CD4-positive, alpha-beta T cell treated with Interleukin-15 for 1 hour (primary cell): ENCODE measurements at places on chromosomes 7 and 10.
A peak's percentile ranks its signal among the peaks of the same experiment; 100 is the strongest.

GRCh38 chr10:132987671-132988571 is 45.6 kb upstream of the CFAP46 start:
- DNase-seq = no peak

DNA sequence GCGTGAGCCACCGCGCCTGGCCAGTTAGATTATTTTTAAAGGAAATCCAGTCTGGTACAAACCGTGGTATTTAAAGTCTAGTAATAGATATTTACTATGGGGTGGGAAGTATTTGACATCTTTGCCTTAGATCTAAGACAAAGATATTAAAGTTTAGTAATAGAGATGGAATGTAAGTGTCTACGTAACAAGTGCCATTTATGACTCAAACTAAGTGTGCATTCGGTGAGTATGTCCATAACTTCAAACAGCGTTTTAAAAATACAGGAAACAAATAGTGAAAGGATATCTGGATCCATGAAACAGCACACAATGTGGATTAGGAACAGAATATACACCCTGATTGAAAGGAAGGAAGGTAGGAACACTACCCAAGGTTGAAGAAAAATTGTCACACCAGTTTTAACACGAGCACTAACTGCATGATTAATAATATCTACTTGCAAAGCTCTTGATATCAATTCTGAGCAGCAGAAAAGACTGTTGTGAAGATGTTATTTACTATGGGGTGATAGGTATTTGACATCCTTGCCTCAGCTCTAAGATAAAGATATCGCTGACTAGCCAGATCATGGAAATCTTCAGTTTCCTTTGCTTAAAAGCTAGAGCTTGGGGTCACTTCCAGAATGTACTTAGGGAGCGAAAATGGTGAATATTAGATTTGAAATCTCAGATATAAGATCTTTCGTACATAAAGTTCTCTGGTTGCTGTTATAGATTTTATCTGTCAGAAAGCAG is 48.7 kb downstream of the EPC1 start:
- no peak for DNase-seq

GRCh38 chr10:61439058-61439609 is 14.0 kb downstream of the TMEM26 start:
- no peak for DNase-seq

- no peak for DNase-seq
Observed at GRCh38 chr10:32204606-32205005, 142.4 kb downstream of the EPC1 start.

DNA sequence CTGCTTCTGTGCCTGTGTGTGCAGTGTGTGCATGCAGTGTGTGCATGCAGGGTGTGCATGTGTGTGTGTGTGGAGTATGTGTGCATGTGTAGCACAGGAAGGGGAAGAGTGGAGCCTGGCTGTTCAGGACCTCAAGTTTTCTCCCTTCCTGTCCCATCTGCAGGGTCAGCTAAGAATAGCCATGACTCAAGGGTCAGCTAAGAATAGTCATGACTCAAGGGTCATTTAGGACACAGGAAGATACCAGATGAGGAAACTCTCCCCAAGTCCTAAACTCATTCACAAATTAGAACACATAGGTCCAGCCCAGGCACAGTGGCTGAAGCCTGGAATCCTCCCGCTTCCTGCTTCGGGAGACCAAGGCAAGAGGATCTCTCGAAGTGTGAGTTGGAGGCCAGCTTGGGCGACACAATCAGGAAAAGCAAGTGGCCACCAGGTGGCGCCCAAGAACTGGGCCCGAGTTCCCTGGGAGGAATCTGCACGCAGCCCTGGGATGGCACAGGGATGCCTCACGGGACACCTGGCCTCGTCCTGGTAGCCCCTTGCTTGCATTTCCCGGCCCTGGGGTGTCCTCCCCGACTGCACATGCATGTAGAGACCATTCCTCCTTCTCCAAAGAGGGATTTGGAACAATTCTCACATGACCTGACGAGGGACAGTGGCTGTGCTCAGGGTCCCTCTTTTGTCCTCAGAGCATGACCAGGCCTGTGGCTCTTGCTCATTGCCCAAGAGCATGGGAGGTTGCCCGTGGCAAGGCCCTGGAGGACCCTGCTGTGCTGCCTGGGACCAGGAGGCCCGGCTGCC is 21.4 kb upstream of the VOPP1 start:
- peak; percentile 49 for DNase-seq

- no peak for DNase-seq
Observed at GRCh38 chr7:27808626-27809025, 68.7 kb downstream of the TAX1BP1 start.

GRCh38 chr10:87598700-87599099 is 61.0 kb upstream of the PAPSS2 start:
- DNase-seq = no peak

DNA sequence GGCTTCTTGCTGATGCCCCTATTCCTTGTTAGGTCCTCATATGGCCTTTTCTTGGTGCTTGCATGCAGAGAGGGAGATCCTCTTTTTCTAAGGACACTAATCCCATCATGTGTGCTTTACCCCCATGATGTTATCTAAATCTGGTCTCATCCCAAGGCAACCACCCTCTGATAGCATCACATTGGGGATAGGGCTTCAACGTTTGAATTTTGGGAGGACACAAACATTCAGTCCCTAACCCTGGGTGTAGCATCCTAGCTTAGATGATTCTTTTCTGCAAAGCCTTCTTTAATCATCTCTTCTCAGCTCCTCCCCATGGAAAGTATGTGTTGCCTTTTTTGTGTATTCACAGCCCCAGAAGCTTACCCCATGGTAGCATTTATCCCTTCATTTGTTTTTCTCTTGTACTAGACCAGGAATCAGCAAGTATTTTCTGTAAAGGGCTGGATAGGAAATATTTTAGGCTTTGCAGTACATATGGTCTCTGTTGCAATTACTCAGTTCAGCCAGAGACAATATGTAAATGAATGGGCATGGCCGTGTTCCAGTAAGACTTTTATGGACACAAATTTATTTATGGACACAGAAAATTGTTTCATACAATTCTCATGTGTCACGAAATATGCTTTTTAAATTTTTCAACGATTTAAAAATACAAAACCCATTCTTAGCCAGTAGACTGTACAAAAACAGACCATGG is 101.5 kb upstream of the CSTF2T start:
- no peak for DNase-seq

DNA sequence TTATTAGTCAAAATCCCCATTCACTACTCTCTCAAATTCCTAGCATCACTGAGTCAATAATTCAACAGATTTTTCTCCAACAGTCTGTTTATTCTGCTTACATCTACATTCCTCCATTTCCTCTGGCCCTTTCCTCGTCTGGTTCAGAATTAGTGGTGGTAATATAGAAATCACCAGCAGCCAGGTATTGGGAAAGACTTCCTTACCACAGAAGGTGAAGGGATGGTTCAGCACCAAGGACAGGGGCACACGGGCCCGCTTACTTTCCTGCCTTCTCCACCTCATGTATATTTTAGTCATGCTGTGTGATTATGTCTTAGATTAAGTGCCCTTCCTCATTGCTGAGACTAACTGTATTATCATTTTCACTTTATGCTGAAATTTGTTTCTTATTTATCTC is 70.4 kb upstream of the APBB1IP start:
- DNase-seq = no peak

GRCh38 chr7:20340839-20341238 is 10.1 kb downstream of the ITGB8 start:
- no peak for DNase-seq

DNA sequence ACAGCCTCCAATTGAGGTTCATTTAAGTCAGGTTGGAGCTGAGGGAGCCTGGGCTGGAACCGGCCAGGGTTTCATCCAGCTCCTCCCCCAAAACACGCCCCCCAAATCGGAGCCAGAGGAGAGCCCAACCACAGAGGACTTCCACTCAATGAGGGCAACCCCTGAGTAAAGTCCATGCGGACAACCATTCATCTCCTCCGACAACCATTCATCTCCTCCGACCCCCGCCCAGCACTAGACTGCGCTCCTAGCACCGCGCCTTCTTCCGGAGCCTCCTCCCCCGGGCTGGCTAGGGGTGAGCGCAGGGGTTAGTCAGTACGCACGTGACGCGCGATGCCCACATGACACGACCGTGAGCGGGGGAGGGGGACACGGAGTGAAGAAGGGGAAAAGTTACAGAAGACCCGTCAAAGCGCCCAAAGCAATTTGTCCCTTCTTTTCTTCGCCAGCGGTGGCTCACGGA is 1.4 kb downstream of the MAGI2 start:
- no peak for DNase-seq

DNA sequence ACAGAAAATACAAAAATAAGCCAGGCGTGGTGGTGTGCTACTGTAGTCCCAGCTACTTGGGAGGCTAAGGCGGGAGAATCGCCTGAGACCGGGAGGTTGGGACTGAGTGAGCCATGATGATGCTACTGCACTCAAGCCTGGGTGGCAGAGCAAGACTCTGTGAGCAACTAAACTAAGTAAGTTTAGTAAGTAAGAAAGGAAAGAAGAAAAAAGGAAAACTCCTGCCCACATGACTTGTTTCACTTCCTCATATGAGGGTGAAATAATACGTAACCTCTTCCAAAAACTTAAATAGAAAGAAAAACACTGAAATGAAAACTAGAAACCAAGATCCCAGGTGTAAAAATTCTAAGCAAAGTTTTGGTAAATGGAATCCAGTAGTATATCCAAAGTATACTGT is 79.6 kb downstream of the LARP4B start:
- no peak for DNase-seq

- no peak for DNase-seq
Observed at GRCh38 chr10:62705789-62706188, 98.7 kb upstream of the ADO start.
